T-helper 9 cell (primary cell): ENCODE measurements at places on chromosomes 5 and 9.

- no peak for DNase-seq
Observed at GRCh38 chr9:114731701-114732100, 49.7 kb upstream of the TEX48 start.

DNA sequence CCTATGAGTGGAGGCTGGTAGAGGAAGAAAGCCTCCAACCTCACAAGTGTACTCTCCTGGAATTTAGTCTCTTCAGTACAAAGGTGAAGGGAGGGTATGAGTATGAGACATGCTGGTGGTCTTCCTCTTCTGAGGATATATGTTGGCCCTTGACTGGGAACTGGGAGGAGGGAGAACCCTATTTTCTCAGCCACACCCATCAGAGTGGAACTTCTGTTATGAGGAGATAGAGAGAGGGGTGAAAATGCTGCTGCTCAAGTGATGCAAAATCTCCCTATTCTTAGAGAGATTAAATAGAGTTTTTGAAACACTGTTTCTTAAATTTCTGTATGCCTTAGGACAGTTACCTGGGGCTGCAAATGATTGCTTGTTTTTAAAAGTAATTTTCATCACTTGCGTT lies 203.4 kb upstream of the PRR16 start:
- DNase-seq = no peak

DNA sequence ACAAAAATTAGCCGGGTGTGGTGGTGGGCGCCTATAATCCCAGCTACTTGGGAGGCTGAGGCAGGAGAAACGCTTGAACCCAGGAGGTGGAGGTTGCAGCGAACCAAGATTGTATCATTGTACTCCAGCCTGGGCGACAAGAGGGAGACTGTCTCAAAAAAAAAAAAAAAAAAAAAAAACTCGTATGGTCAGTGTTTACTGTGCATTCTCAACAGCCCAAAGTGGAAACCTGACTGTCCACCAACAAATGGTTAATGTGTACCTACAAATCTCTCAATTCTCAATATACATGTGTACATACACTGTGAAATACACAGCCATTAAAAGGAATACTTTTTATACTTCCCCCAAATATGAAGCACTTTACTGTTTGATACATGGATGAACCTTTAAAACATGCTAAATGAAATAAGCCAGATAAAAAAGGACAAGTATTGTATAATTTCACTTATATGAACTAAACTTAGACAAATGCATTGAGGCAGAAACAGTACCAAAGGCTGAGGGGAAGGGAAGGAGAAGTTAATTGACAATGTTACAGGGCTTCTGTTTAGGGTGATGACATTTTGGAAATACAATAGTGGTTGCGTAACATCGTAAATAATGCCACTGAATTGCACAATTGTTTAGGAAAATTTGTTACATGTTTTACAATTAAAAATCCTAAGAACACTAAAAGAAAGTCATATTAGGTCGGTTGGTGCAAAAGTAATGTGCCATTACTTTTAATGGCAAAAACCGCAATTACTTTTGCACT lies 16.5 kb downstream of the DNAJA1 start:
- no peak for DNase-seq

- DNase-seq = no peak
Observed at GRCh38 chr5:173355561-173355960, 27.3 kb upstream of the STC2 start.

GRCh38 chr5:159953609-159954008 lies 37.3 kb downstream of the ADRA1B start:
- no peak for DNase-seq

- DNase-seq = no peak
Observed at GRCh38 chr5:136028090-136028489, 698 bp upstream of the TGFBI start.

DNA sequence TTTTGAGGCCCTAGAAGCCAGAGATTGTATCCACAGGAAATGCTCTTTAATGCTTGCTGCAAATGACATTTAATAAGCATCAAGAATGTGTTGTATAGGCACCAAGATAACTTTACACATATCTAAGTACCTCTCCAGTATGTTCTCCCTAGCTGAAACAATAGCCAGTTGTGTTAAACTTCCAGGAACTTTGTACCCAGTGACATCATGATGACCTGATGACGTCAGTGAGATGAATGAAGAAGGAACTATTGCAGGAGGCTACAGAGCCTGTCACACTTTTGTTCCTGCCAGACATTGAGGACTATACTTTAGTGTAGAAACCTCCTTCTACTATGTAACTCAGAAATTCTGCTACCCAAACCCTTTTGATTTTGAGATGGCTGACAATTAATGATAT lies 129.8 kb downstream of the CD180 start:
- no peak for DNase-seq

DNA sequence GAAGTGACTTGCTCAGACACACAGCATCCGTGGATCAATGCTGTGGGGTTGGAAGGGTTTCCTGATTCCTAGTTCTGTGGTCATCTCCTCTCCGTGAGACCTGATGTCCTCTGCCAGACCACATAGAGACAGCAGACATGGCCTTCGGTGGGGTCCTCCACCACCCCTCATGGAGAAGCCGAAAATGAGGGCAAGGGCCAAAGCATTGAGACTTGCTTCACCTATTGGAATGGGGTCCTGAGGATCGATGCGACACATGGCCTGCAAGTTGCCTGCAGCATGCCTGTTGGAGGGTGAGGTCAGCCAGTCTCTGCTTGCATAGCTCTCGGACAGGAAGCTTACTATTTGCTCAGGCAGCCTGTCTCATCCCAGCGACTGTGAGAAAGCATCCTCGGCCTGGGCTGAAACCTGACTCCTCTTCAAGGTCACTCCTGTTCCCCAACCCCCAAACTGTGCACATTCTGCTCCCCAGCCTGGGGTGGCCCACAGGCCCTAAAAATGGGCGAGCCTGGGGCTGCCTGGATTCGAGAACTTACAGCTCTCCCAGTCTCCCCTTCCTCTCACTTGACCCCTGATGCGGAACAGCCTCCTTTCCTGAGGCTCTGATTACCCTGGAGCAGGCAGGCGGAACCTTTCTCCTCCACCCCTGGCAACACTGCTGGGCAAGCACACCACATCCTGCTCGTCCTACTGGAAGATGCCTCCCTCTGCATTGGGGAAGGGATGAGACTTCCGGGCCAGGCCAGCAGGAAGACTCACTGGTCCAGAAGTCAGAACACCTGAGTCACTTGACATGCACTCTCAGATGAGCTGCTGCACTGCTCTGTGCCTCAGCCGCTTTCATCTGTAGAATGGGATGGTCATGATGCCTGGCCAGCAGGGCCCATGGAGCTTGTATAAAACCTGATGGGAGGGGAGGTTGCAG lies 186.9 kb downstream of the RGS3 start:
- DNase-seq = no peak

- no peak for DNase-seq
Observed at GRCh38 chr5:168820874-168821273, 241.7 kb upstream of the PANK3 start.
